Left renal pelvis (tissue), 4 donors: ENCODE measurements at places on chromosomes 12 and 14.

DNA sequence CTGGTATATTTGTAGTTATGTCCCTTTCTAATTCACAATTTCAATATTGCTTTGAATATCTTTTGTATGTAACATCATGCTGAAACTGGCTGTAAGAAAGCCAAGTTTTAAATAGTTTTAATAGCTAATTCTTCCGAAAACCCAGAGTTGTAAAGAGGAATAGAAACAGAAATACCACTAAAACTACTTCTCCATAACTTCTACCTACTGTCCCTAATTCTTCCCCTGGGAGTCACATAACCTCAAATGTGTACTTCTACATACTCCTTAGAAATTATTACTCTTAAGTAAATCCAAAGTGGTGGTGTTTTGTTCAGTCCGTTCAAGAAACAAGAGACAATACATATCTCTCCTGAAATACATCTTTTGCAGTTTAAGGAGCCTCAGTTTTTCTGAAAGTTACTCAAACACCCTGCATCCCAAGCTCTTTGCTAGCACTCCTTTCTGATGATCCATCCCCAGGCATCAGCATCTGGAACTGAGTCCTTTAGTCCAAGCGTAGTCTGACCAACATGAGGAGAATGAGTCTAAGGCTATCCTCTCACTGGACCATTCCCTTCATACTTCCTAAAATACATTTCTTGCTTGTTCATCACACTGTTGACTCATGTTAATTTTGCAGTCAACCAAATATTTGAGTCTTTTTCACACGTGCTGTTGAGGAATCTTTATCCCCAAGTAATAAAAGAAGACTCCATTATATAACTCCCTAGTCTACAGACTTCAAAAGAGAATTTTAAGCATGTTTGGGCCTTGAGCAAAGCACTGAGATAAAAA lies 214.3 kb upstream of the NUDT4 start:
- no peak for DNase-seq

DNA sequence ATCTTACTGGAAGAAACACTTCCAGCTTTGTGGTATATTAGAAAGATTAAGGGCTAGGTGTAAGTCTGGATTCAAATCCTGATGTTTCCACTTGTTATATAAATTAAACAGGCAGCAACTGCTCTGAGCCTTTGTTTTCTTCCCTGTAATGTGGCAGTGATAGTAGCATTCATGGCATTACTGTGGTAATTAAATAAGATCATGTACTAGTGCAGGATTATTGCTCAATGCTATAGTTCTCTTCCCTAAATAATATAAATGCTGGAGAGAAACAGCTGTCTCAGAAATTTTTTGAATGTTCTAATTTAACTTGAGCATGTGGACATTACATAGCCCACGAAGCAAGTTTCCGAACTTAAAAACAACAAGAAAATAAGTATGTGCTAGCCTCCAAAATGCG lies 5.4 kb downstream of the TMEM117 start:
- no peak for DNase-seq

GRCh38 chr14:60253649-60254048 lies 4.6 kb downstream of the PPM1A start:
- DNase-seq: no peak

DNA sequence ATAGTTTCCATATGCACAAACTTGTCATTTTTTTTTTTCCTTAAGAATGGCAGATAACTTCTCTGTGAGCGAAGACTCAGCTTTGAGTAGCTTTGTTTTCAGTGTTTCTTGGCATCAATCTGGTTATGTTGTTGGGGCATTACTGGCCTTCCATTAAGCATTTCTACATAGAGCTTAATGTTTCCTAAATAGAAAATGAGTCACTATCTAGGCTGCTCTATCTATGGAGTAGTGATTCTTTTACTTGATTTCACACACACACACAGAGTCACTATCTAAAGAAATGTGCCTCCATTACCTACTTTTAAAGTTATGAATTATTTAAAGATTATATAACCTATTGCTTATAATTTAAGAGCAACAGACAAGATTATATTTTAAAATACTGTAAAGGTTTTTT lies 53.9 kb downstream of the TMEM260 start:
- DNase-seq: no peak

DNA sequence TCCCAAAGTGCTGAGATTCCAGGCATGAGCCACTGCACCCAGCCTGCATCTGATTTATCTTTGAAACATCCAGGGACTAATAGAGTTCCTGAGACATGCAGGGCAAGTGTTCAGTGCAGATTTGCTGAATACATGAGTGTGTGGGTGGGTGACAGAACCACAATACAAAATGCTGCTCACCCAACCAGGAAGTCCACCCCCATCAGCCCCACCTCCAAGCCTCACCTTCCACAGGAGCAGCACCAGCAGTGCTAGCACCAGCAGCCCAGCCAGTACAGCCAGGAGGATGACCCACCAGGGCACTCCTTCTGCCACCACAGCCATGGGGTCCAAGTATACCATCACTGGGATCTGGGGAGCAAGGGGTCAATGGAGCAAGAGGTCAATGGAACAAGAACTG lies 20.0 kb downstream of the ITGA7 start:
- no peak for DNase-seq

- DNase-seq: no peak
Measured at GRCh38 chr12:75944097-75944904, 87.3 kb downstream of the PHLDA1 start.

- DNase-seq: no peak
Measured at GRCh38 chr12:56838621-56839488, 75.7 kb downstream of the HSD17B6 start.

DNA sequence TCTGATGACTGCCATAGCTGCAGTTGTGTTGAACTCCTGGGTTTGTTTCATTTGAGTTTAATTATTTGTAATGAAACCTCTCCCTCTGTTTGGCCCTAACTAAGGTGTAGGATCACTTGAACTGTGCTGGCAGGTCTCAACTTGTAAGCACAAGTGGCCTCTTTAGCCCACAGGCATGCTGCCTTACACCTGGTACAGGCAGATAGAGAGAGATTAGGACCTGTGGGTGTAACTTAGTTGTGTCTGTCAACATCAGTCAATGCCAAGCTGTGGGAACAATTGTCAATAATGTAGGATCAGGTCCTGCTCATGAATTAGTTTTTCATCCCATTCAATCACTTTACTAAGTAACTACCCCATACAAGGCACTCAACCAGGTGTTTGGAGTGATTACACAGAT lies 263.0 kb upstream of the G2E3 start:
- no peak for DNase-seq

DNA sequence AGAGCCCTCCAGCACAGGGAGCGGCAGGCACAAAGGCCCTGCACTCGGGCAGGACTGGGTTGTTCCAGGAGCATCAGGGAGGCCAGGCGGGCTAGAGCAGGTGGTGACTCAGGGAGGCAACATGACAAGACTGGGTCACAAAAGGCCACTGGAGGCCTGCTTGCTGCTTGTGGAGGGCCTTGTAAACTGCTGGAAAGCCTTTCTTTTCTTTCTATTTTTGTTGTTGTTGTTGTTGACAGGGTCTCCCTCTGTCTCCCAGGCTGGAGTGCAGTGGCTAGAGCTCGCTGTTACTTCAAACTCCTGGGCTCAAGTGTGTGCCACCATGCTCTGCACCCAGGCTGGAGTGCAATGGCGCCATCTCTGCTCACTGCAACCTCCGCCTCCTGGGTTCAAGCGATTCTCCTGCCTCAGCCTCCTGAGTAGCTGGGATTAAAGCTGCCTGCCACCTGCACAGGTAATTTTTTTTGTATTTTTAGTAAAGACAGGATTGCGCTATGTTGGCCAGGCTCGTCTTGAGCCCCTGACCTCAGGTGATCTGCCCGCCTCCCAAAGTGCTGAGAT lies 11.8 kb upstream of the RCOR1 start:
- DNase-seq: no peak

GRCh38 chr12:54142114-54142475 lies 46.7 kb downstream of the SMUG1 start:
- DNase-seq: no peak

- DNase-seq: no peak
Measured at GRCh38 chr12:94235848-94236247, 87.5 kb downstream of the PLXNC1 start.
